Thoracic aorta (tissue), 2 donors: ENCODE measurements at places on chromosomes 6 and 20. TPM values are rescaled to one million over a fixed set of nuclear protein-coding genes. Genes with fewer than 3 reads are reported as not detected.

The FABP7 gene
- not detected for total RNA-seq

The LTB gene
- total RNA-seq: not detected

The FAM110A gene
- total RNA-seq: 0.81 TPM

The RFX6 gene
- total RNA-seq: not detected

The MEI4 gene
- not detected for total RNA-seq

The NOX3 gene
- not detected for total RNA-seq

The FOXF2 gene
- not detected for total RNA-seq

The LINC00237 gene
- total RNA-seq: not detected

The SLC17A9 gene
- 17.9 TPM for total RNA-seq

The ADGRF5 gene
- 18.1 TPM for total RNA-seq

The BPIFA2 gene
- not detected for total RNA-seq

- no peak for DNase-seq
- H3K4me1 ChIP-seq: no peaks in the 10 kb centered on the region
- no peak overlapping the region for H3K4me3 ChIP-seq
- H3K27me3 ChIP-seq: no peaks in the 10 kb centered on the region
Observed at GRCh38 chr20:33065785-33066184, 12.1 kb downstream of the BPIFB3 start.

- no peak overlapping the region for H3K27ac ChIP-seq
- no peak for DNase-seq
- H3K27me3 ChIP-seq: no peaks in the 10 kb centered on the region
- no peaks in the 10 kb centered on the region for H3K4me1 ChIP-seq
Observed at GRCh38 chr6:158568549-158568948, 8.7 kb downstream of the TMEM181 start.

DNA sequence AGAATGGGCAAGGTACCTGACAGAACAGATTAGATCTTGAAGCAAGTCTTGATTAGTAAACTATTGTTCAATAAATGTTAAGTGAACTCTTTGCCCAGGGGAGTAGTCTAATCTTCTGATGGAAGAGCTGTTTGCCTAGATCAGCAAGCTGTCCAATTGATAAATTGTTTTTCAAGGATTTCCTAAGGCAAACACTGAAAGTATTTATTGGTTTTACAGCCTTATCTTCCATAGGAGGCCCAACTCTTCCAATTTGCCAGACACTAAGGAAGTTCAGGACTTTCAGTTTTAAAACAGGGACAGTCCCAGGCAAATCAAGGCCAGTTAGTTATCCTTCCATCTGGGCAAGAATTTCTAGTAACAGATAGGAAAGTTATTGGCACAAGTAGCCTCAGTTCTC, 1.8 kb upstream of the C6orf163 start:
- H3K4me3 ChIP-seq: no peak overlapping the region
- no peak for DNase-seq
- H3K36me3 ChIP-seq: no peaks in the 10 kb centered on the region

- DNase-seq: no peak
- peak overlapping the region; percentile 16 for H3K27ac ChIP-seq
- H3K4me3 ChIP-seq: no peak overlapping the region
Observed at GRCh38 chr6:137919837-137920730, 53.0 kb downstream of the TNFAIP3 start.

- H3K4me3 ChIP-seq: no peak overlapping the region
- H3K27me3 ChIP-seq: no peaks in the 10 kb centered on the region
- H3K4me1 ChIP-seq: no peaks in the 10 kb centered on the region
- H3K36me3 ChIP-seq: no peaks in the 10 kb centered on the region
Observed at GRCh38 chr6:65900928-65901327, 193.9 kb upstream of the EYS start.

GRCh38 chr6:128979071-128979470, 96.1 kb downstream of the LAMA2 start:
- no peaks in the 10 kb centered on the region for H3K36me3 ChIP-seq
- DNase-seq: no peak
- H3K4me3 ChIP-seq: no peak overlapping the region

GRCh38 chr6:13302291-13302690, 26.0 kb downstream of the TBC1D7 start:
- H3K27me3 ChIP-seq: no peaks in the 10 kb centered on the region
- DNase-seq: no peak
- H3K4me3 ChIP-seq: no peak overlapping the region

DNA sequence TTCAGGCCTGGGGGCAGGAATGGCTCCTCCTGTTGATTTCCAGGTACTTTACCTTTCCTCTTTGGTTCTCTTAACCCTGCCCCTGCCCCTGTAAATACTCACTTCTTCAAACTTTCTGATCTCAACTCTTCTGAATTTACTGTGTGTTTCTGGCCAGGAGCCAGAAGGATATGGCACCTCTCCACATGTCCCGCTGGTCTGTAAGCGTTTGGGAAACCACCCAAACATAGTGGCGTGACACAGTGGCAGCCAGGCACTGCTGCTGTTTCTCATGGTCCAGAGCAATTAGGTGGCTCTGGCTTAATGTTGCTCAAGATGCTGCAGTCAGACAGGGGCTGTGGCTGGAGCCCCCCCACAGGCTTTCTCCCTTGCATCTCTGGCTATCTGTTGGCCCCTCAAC, 374.5 kb downstream of the RNGTT start:
- no peaks in the 10 kb centered on the region for H3K27me3 ChIP-seq
- no peak overlapping the region for H3K27ac ChIP-seq
- peaks cover 54% of the 10 kb centered on the region for H3K4me1 ChIP-seq
- DNase-seq: peak; percentile 14
- no peak overlapping the region for H3K4me3 ChIP-seq
- no peaks in the 10 kb centered on the region for H3K36me3 ChIP-seq

DNA sequence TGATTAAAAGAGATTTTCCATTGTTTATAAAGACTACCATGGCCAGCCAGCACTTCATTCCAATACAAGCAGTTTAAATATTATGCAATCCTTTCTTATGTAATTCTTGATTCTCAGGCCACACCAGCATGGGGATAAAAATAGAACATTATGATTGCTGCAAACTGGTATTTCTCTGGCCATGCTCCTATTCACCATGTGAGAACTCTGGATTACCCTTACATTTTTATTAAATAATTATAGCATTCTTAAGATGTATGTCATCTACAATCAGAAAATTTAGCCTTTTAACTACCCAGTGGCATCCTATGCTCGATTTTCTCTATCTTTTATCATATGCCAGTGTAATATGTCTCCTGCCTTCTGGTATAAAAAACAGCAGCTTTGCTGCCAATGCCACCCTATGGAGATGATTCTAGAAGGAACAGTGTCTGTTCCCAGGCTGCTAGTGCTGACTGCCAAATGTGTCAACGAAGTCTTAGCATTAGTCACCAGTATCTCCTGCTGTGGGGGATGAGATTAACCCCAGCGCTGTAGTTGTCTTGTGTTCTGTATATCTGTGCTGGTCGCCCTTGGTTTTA, 501.4 kb downstream of the BCKDHB start:
- H3K27ac ChIP-seq: peak overlapping the region; percentile 65
- no peak for DNase-seq
- no peaks in the 10 kb centered on the region for H3K27me3 ChIP-seq
- H3K4me1 ChIP-seq: peaks cover 14% of the 10 kb centered on the region
- no peak overlapping the region for H3K4me3 ChIP-seq

DNA sequence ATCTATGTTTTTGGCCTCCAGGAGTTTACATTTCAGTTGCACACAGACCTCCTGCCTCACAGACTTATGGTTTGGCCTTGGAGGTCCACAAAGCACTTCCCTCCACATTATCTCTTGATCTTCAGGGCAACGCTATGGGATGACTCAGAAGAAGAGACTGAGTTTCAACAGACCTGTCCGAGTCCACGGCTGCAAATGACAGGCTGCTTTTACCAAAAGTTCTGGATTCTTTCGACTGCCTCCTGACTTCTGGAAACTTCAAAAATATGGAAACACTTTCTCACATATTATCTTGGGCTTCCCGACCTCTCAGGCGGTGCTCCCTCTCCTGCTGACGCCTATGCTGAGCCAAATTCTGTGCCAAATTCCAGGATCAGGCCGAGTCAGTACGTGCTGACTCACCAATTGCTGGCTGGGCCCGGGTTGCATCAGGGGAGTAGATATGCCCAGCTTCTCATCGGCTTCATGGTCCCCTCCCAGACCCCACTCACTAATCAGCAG, 190.2 kb downstream of the BMP7 start:
- no peak for DNase-seq
- no peaks in the 10 kb centered on the region for H3K4me1 ChIP-seq
- no peaks in the 10 kb centered on the region for H3K36me3 ChIP-seq
- no peaks in the 10 kb centered on the region for H3K27me3 ChIP-seq
- no peak overlapping the region for H3K27ac ChIP-seq

GRCh38 chr20:43942667-43943285, 28.1 kb downstream of the TOX2 start:
- H3K27ac ChIP-seq: peak overlapping the region; percentile 41
- no peaks in the 10 kb centered on the region for H3K36me3 ChIP-seq
- no peaks in the 10 kb centered on the region for H3K27me3 ChIP-seq
- H3K4me1 ChIP-seq: peaks cover 56% of the 10 kb centered on the region
- DNase-seq: no peak
- peak overlapping the region; percentile 29 for H3K4me3 ChIP-seq

GRCh38 chr6:36780442-36781177, 58.6 kb downstream of the CPNE5 start:
- no peaks in the 10 kb centered on the region for H3K4me1 ChIP-seq
- no peak overlapping the region for H3K27ac ChIP-seq
- H3K27me3 ChIP-seq: no peaks in the 10 kb centered on the region
- no peak overlapping the region for H3K4me3 ChIP-seq

DNA sequence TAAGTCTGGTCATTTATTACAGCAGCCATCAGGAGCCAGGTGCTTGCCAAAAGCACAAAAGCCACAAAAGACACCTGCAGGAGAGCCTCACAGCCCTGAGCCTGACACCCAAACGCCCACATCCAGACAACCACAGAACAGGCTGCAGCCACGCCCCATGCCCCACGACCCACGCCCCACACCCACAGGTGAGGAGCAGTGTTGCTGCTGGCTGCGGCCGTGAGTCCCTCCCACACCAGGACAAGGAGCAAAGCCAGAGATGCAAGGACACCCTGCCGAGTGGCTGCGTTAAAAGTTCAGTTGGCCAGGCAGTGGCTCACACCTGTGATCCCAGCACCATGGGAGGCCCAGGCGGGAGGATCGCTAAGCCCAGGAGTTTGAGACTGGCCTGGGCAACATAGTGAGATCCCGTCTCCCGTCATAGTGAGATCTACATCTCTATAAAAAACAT, 43.0 kb downstream of the SLC2A4RG start:
- no peaks in the 10 kb centered on the region for H3K4me1 ChIP-seq
- H3K36me3 ChIP-seq: no peaks in the 10 kb centered on the region
- DNase-seq: no peak
- H3K27ac ChIP-seq: no peak overlapping the region
- no peaks in the 10 kb centered on the region for H3K27me3 ChIP-seq

- no peaks in the 10 kb centered on the region for H3K4me1 ChIP-seq
- no peaks in the 10 kb centered on the region for H3K36me3 ChIP-seq
- no peaks in the 10 kb centered on the region for H3K27me3 ChIP-seq
- no peak for DNase-seq
- no peak overlapping the region for H3K27ac ChIP-seq
Observed at GRCh38 chr6:135265278-135265677, 84.2 kb downstream of the MYB start.
